Esophagus squamous epithelium (tissue), 5 donors: ENCODE measurements at places on chromosomes 4 and X. TPM values are rescaled to one million over a fixed set of nuclear protein-coding genes. Genes with fewer than 3 reads are reported as not detected.

DNA sequence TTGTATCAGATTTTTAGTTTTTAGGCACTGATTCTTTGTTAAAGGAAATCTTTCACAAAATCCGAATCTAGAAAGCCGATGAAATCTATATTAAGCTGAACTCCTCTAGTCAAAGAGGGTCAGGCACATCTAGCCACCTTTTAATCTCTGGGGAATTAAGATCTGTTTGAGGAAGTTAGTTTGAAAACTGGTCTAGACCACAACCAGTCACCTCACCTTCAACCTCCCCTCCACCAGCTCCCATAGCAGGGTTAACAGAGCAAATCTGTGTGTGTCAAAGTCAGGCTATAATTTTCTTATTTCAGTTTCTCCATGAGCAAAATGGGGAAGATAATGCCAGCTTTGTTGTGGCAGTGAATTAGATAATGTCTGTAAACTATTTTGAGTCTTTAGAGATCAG, 110.0 kb upstream of the IGFBP7 start:
- H3K4me1 ChIP-seq, result no peaks in the 10 kb centered on the region
- DNase-seq, result no peak
- peaks cover 3% of the 10 kb centered on the region for H3K27me3 ChIP-seq
- H3K36me3 ChIP-seq, result no peaks in the 10 kb centered on the region

PDE6B gene
- total RNA-seq, result 0.19 TPM

NKX1-1 gene
- not detected for total RNA-seq

- H3K4me3 ChIP-seq, result no peak overlapping the region
- no peak for DNase-seq
- H3K36me3 ChIP-seq, result no peaks in the 10 kb centered on the region
- H3K4me1 ChIP-seq, result no peaks in the 10 kb centered on the region
- no peak overlapping the region for H3K27ac ChIP-seq
Measured at GRCh38 chrX:140343226-140343868, 161.5 kb downstream of the SOX3 start.

- H3K27ac ChIP-seq, result no peak overlapping the region
- DNase-seq, result no peak
- no peaks in the 10 kb centered on the region for H3K36me3 ChIP-seq
- no peaks in the 10 kb centered on the region for H3K27me3 ChIP-seq
- H3K4me3 ChIP-seq, result no peak overlapping the region
Measured at GRCh38 chrX:114924423-114924822, 93.0 kb downstream of the IL13RA2 start.
